Activated CD8-positive, alpha-beta T cell treated with anti-CD3 and anti-CD28 coated beads for 36 hours (primary cell): ENCODE measurements at places on chromosomes 3 and 15. TPM values are rescaled to one million over a fixed set of nuclear protein-coding genes. Genes with fewer than 3 reads are reported as not detected.

The SLC6A1 gene
- not detected for total RNA-seq

The ATG7 gene
- total RNA-seq, result 31.0 TPM

The CYP11A1 gene
- total RNA-seq, result 0.29 TPM

- H3K36me3 ChIP-seq, result no peaks in the 10 kb centered on the region
- DNase-seq, result no peak
- no peaks in the 10 kb centered on the region for H3K27me3 ChIP-seq
Measured at GRCh38 chr3:175656461-175656860, 797.3 kb downstream of the NAALADL2 start.

DNA sequence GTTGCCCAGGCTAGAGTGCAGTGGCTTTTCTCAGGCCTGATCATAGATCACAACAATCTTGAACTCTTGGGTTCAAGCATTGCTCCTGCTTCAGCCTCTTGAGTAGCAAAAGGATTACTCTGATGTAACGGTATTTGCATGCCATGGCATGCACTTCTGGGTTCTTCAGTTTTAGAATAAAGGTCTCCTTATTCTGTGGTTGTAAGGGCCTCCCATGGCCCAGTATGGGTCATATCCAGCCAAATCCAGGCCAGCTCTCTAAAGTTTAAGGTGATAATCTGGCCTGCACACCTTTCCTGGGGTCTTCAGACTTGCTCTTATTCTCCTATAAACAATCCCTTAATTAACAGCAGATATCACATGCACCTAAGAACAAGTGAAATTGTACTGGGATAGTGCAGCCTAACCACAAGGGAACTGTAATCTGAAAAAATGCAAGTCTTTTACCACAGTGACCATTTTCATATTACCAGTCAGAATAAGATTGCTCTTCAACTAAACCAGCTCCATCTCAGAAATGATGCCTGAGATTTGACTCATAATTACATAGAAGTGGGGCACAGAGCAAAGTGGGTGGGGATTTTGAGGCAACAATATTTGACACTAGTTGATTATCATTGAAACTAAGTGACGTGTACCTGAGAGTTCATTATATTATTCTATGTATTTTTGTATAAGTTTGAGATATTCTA lies 25.4 kb downstream of the COMMD2 start:
- DNase-seq, result peak; percentile 9
- H3K27ac ChIP-seq, result no peak overlapping the region
- H3K36me3 ChIP-seq, result peaks cover 3% of the 10 kb centered on the region
- no peak overlapping the region for H3K4me3 ChIP-seq
- no peaks in the 10 kb centered on the region for H3K4me1 ChIP-seq
- no peaks in the 10 kb centered on the region for H3K27me3 ChIP-seq

- H3K27me3 ChIP-seq, result peaks cover 9% of the 10 kb centered on the region
- no peak overlapping the region for H3K27ac ChIP-seq
- H3K36me3 ChIP-seq, result no peaks in the 10 kb centered on the region
- DNase-seq, result no peak
- no peak overlapping the region for H3K4me3 ChIP-seq
Measured at GRCh38 chr3:115760716-115761115, 137.4 kb downstream of the GAP43 start.

DNA sequence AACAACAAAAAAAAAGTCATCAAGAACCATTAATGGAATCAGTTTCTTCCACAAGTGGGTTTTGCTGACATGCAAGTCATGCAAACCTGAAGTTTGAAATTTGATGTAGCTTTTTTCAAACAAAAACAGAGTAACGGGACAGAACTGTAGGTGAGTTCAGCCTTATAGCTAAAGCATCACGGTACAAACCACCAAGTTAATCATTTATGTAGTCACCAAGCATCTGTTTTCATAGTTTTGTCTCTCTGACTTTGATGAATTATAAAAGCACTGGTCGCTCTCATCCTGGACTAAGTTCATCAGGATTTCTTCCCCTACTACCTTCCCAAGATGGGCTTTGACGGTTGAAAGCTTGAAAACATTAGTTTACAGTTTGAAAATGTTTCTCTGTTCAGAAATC lies 117.0 kb upstream of the SAMMSON start:
- no peaks in the 10 kb centered on the region for H3K4me1 ChIP-seq
- no peak overlapping the region for H3K4me3 ChIP-seq
- peaks cover 2% of the 10 kb centered on the region for H3K27me3 ChIP-seq
- no peak overlapping the region for H3K27ac ChIP-seq
- DNase-seq, result no peak

DNA sequence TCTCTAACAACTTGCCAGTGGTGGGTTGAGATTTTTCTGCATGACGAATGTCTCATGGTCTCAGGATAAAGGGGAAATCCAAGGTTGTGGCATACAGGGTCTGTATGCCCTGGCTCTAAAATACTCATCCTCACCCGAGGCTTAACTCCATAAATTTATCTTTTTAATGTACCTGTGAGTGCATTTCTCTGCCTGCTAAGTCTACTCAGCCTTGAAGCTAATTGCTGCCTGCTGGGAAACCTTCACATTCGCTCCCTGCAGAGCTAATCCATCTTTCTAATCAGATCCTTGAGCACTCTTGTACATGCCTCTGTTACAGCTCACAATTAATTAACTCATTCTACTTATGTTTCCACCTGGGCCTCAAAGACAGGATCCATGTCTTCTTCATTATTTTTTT lies 93.8 kb downstream of the CMSS1 start:
- no peak for DNase-seq
- peaks cover 3% of the 10 kb centered on the region for H3K4me1 ChIP-seq
- no peaks in the 10 kb centered on the region for H3K27me3 ChIP-seq
- H3K27ac ChIP-seq, result no peak overlapping the region
- H3K36me3 ChIP-seq, result peaks cover 19% of the 10 kb centered on the region
